ENCODE measurements at places on chromosomes 11 and 22.

- DNase-seq: no peak
Observed at GRCh38 chr11:44600839-44601383, 35.4 kb downstream of the CD82 start.

- no peak for DNase-seq
Observed at GRCh38 chr22:28801845-28802594, 1.7 kb upstream of the XBP1 start.

GRCh38 chr11:92986585-92986984, 17.1 kb downstream of the MTNR1B start:
- DNase-seq: no peak

DNA sequence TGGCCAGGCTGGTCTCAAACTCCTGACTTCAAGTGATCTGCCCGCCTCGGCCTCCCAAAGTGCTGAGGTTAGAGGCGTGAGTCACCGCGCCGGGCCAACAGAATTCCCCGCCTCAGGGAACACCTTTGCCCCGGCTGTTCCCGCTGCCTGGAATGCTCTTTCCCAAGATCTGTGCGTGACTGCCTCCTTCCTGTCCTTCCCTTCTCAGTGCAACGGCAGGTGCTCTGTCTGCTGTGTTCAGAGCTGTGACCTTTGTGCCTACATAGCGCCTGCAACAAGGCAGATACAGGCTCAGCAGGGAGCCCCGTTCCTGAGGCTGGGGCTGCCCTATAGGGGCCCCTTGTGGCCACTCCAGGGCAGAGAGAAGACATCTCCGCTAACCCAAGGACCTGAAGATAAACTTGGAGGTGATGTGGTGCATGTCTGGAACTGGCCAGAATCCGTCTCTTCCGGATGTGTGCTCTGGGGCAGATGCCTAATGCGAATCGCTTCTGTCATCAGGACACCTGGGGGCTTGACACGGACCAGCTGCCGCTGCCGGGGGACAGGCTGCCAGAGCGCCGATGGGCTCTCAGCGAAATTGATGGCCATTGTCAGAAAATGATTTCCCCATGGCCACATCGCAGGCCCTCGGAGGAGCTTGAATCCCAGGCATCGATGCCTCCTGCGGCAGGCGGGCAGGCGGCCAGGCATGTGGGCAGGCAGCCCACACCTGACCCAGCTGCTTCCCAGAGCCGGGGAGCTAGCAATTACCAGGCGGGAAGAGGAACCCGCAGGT, 43.5 kb upstream of the TCF20 start:
- peak; percentile 66 for DNase-seq

- DNase-seq: no peak
Observed at GRCh38 chr11:123392844-123393243, 37.2 kb upstream of the GRAMD1B start.

GRCh38 chr11:415640-416041, 842 bp upstream of the SIGIRR start:
- DNase-seq: no peak

Data from G401 (cell line).